ENCODE measurements at places on chromosomes 7 and 10.

DNA sequence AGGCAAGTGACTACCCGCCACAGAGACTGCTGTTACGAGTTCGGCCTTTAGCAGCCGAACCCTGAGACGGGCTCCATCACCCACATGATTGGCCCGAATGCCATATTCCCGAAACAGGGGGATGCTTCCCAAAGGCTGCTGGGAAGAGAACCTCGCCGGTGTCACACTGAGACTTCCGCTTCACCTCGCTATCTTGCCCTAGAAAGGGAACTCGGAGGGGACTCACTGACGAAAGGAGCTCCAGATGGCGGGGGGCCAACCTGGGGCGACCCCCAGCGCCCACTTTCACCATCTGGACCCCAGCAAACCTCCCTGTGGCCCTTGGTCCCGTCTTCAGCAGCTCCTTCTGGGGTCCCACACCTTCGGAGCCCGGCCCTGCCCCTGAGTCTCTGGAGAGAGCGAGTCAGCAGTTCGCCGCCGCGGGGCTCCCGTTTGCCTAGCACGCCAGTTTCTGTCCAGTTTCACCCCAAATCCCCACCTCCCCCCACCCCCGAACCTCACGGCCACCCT is 529 bp downstream of the HPS1 start:
- no peak for DNase-seq

DNA sequence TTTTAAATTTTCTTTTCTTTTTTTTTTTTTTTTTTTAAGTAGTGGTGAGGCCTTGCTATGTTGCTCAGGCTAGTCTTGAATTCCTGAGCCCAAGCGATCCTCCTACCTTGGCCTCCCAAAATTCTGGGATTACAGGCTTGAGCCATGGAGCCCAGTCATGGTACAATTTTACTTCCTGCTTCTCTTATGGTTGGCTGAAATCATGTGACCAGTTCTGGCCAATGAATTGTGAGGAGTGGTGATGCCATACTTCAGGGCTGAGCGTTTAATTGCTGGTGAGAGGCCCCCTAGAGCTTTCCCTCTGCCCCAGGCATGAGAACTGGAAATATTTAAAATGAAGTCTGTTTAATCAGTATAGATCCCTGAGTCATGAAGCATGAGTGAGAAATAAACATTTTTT is 22.2 kb upstream of the BAIAP2L1 start:
- no peak for DNase-seq

- DNase-seq: no peak
Observed at GRCh38 chr7:80027611-80028173, 106.9 kb upstream of the GNAI1 start.

GRCh38 chr7:130351791-130352090 is 7.1 kb downstream of the CPA5 start:
- peak; percentile 70 for DNase-seq

DNA sequence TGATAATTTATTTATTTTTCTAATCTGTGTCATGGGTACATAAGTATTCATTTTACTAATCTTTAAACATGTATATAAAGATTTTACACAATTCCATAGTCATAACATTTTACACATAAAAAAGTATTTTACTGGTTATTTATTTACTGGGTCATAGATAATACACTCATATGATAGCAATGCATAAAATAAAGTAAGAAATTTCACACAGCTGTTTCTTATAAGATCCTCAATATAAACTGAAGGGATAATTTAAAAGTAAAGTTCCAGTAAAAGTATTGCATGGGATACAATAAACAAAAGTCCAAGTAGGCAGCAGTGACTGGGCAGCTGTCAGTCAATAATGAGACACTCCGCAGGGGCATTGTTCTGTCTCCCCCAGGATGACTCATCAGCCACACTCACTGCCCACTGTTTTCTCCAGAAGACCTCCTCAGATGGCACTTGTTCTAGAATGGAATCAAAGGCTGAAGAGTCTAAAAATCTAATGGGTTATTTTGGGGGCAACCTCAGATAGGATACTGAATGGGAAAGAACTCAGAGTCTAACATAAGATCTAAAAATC is 32.7 kb downstream of the DPY19L1 start:
- DNase-seq: no peak

DNA sequence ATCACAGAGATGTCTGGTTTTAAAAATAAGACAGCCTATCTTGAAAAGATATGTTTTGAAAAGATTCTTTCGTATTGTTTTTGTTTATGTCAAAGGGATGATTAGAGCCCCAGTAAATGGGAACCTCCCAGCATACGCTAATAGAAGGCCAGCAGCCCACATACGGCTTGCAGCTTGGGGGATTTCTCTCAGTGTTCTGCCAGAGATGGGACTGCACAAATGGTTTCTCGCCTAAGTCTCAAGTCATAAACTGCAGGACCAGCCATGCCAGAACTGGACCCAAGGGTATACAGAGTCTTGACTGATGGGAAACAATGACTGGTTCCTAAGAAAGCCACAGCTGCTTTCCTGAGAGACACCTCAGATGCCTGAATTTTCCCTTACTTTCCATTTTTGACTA is 306.9 kb upstream of the DGKB start:
- no peak for DNase-seq
